ENCODE measurements at places on chromosomes 3 and 15.

DNA sequence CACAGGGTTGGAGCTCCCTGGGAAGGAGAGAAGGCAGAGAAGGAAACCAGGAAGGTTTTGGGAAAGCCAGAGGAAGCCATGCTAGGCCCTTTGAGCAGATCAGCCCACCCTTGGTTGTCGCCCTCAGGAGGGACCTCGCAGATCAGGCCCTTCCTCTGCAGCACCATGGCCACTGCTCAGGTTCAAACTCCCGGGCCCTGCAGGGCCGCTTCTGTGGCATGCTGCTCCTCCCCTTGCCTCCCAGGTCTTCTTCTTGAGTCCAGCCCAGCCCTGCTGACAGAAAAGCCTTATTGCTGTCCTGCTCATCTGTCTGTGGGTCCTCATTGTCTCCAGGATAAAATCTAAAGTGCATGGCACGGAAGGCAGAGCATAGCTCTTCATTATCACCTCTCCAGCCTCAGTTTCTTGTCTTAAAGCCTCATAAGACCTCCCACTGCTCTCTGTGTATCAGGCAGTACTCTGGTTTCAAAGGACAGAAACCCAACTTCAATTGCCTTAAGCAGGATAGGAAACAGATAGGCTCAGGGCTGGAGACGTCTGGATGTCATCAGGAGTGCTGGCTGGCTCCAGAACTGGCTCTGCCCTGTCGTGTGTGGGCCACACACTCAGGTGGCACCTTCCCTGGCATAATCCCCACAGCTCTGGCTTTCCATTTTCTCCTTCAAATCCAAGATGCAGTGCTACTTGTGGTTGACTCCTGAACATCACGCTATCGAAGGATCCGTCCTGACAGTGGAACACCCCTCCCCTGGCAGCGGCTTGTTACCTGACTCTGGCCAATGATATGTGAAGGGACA, 118.5 kb downstream of the EEFSEC start:
- DNase-seq = no peak

DNA sequence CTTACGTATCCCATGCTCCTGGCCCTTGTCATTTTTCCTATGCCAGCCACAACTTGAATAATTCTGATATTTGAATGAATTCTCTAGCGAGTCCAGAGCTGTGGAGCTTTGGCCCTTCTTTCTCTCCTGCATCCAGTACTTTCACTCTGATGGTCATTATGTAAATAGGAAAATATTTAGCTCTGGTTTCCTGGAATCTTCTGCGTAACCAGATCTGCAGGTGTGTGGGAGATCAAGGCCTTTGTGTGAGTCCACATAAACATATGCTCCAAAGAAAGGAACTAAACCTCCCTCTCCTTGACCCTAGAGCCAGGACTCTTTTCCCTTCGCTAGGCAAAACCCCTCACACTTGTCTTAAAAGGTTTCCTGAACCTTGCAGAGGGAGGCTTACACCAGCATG, 132.5 kb upstream of the THBS1 start:
- no peak for DNase-seq

DNA sequence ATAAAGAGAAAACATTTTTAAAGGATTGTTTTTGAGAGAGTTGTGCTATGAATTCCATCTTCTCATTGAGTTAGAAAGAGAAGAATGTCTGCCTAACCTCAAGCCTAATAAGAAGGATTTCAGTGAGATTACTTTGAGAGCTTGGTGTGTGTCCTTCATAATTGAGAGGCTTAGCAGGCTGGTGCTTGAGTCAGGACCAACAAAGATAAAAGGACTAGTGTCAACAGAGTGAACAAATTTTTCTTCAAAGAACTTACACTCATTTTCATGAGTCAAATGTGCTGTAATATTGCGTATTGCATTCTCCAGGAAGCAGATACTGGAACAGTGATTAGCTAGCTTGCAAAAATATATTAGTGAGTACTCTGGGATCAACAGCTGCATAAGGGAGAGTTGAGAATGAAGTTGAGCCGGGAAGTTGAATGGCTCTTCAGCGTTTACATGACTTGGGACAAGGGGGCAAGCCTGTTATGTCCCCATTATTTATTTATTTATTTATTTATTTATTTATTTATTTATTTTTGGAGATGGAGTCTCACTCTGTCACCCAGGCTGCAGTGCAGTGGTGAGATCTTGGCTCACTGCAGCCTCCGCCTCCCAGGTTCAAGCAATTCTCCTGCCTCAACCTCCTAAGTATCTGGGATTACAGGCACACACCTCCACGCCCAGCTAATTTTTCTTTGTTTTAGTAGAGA, 37.5 kb upstream of the SLITRK3 start:
- DNase-seq = no peak

DNA sequence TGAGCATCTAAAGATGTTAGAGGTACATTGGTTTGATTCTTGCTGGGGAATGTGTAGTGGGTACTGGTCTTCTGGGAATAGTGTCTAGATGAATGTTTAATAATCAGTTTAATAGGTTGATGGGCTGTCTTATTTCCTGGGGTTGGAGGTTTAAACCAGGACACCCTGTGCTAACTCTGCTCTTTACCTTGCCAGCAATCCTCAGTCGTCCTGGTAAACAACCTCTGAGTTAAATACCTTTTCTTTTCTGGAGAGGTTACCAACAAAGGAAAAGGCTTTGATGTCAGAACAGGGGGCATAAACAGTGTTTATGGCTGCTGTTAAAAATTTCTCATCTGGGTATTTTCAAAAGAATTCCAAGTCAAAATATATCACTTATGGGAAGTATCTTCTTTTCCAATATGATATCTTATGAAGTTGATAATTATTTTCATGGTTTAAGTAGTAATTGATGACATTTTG, 23.5 kb downstream of the MITF start:
- no peak for DNase-seq

- DNase-seq = no peak
Measured at GRCh38 chr3:54999811-55000210, 72.0 kb upstream of the LRTM1 start.

DNA sequence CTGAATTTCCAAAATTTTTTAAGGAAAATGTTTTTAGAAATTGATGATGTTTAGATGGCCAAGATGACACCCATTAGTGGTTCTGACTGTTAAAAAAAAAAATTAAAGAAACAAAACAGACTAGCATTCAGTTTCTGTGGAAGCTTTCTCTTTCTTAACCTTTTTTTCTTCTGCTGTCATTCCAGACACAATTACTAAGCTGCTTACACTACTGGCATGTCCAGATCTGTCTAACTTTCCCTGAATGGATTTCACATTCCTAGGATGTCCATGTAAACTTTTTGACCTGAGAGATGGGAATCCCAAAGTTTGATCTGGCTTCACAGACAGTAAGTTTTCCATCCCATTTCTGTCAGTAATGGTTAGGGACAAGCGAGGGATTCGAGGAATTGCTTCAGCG, 10.3 kb upstream of the MTMR10 start:
- DNase-seq = no peak

GRCh38 chr15:76285241-76285825, 25.9 kb downstream of the ETFA start:
- no peak for DNase-seq

DNA sequence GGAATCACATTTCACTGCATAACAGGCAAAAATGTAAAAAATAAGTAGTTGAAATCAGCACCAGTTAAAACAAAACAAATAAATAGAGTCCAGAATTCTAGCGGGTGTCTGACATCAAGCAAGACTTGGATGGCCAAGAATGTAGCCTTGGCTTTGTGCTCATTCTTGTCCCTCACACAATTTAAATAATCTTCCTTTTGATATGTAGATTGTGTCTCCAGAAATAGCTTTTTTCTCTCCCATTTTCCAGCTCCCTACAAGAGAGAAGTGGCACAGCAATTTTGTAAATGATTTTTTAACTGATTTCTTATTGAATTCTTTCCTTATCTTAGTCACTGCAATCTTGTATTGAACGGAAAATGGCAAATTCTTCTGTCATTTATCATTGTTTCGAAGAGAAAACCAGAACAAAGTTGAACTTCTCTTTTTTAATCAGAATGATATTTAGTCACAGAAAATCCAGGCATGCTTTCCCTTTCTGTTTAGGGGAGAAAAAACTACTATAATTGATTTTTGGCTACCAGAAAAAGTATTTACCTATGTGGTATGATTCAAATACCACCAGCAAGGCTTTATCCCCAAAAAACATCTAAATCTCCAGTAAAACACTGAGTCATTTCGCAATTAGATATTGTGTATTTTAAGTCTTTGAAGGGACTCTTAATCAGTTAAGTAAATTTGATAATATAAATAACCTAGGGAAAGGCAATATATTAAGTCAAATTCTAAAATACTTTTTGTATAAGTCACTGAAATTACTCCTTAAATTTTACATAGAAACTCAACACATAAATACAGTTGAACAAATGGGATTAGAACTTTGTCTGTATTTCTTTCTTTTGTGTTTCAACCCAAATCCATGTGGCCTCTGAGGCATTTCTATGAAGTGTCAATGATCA, 481.7 kb downstream of the GBE1 start:
- DNase-seq = no peak

- no peak for DNase-seq
Measured at GRCh38 chr3:29374226-29374625, 93.4 kb downstream of the RBMS3 start.

DNA sequence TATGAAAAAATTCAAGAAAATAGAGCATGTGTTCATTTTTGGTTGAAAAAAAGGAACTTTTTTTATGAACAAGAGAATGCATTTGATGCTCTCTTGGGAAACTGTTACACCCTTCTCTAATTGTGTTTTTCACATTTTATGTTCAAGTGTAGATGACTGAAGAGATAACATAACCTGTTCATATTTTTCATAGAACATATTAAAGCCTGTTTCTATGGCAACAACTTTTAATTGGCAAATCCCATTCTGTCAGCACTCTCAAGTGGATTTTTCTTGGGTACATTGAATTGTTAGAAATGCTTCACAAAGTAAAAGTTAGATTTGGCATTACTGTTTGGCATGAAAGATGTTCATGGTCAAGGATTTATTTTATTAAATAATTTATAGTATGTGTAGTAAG, 117.5 kb downstream of the MBNL1 start:
- no peak for DNase-seq

- DNase-seq = no peak
Measured at GRCh38 chr3:160804762-160805161, 48.7 kb downstream of the PPM1L start.

DNA sequence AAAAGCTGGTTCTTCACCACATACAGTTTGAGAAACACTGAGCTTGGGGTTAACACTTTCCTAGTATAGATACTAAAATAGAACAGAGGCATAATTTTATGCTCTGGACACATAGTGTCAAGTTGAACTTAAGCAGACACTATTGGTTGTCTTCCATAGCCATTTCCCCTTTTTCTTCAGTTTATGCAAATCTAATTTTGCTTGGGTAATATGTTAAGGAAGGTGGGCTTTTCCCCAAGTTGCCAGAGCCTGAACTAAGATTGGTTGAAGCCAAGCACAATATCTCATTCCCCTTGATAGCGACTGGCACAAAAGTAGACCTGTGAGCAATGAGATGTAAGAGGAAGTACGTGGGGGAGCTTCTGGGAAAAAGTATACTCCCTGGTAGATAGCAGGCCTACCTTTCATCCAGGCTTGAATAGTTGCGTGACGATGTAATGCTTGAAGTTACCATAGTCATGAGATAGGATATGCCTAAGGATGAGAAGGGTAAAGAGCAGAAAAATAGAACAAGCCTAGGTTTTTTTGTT, 4.5 kb upstream of the POPDC2 start:
- DNase-seq = no peak

GRCh38 chr15:80565988-80566387, 129.1 kb upstream of the ABHD17C start:
- no peak for DNase-seq

- no peak for DNase-seq
Measured at GRCh38 chr3:53478166-53478830, 16.1 kb upstream of the CACNA1D start.

DNA sequence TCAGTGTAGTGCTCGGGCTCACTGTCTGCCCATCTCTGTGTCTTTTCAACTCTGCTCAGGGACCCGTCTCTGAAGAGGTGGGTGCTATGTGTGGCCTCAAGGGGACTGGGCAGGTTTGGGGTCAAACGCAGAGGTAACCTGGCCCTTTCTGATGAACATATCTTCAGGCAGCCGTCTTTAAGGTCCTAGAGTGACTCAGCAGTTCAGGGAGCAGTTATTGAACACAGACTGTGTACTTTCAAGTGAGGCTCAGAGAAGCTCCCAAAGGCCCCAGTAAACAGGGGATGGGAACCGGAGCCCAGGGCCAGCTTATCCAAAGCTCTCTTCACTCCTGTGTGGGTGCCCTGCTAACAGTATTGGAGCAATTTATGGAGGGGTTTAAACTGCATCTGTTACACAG, 73.1 kb downstream of the WDR76 start:
- DNase-seq = no peak

DNA sequence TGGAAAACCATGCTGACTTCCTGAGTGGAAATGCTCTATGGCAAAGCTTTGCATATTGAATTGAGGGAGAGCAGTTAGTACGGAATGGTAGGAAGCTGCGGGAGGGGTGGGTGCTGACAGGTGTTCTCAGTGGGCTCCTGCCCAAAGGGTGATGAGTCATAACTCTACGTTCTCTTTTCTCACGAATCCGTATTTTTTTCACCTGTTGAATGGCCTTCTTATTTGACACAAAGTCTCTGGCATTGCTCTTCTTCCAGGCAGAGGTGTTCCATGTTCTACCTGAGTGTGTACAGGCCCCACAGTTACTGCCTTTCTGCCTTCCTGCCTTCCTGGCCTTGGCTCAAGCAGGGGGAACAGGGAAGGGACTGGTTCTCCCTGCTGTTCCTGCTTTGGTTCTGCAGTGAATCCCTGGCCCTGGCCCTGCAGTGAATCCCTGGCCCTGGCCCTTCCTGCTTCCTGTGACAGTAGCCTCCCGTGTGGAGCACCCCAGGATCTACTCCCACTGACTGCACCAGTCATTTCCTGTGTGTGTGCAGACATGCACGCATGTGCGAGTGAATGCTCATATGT, 31.9 kb downstream of the TRAK1 start:
- DNase-seq = no peak

- no peak for DNase-seq
Measured at GRCh38 chr3:12730506-12731242, 28.4 kb downstream of the TMEM40 start.

DNA sequence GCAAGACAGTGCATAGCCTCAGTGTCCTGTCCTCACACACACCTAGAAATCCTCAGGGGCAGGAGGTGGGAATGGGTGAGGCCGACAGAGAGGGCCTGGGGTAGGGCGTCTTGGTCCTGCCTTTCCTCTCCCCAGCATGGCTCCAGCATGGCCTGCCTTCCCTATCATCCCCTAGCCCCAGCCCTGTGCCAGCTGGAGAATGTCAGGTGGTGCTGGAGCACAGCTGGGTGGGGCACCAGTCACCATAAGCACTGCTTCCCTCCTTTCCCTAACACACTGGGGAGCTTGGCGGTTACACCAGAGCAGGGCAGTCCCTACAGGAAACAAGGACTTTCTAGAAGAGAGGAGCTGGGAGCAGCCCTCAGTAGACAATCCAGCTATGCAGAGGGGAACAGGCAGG, 236.8 kb downstream of the KLF13 start:
- DNase-seq = no peak

- DNase-seq = peak; percentile 83
Measured at GRCh38 chr15:38699633-38700230, 135.1 kb upstream of the RASGRP1 start.

DNA sequence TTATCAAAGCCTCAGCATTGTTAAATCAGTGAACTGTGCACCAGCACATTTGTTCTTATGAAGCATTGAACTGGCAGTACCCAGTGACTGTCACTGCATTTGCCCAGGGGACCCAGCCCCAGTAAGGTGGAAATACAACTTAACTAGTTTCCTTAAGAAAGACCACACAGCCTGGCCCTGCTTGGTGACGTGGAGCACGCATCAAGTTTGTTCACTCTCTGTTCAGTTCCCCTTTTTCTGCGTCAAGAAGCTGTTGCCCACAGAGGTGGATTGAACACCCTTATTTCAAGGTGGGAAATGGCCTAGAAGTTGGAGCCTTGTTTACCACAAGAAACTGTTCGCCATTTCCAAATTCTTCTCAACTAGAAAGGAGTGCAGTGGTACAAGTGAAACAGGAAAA, 69.9 kb upstream of the AGBL1 start:
- DNase-seq = no peak

Measured in CD4-positive, alpha-beta T cell treated with Interleukin-15 for 4 hours (primary cell).